ENCODE measurements at places on chromosomes 4 and X.

GRCh38 chr4:172692701-172693100 lies 475.9 kb upstream of the GALNT7 start:
- DNase-seq = no peak

DNA sequence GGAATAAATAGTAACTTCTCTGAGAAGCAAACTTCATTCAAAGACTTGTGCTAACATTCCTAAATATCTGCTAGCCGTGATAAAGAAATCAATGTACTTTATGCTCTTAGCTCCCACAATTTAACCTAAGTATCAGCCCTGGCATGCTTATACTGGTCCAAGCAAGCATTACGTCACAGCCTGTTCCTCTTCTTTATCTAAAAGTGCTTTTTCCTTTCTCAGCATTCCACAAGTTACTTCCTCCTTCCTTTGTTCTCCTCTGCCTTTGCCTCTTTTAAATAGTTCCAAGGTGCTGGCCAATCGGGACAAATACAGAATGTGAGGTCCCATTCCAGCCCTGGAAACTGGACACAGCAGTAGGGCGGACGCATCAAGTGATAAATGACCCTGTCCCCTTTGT lies 249.6 kb downstream of the DHRSX start:
- no peak for DNase-seq

DNA sequence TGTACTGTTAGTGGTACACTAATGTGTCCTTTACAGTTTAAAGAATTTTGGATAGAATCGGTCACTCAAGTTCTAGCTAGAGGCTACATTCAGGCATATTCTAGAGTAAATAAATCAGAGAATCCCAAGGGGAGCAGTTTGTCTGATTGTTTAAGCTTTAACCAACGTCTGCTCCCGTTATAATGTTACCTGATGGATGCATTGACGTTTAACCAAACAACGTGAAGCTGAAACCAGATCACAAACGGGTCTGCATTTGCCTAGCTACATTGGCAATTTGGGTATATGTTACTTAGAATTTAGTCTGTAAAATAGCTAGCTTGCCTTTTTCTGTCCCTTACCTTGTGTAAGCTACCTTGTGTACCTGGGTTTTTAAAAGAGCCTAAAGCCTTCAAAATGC lies 1.6 kb downstream of the PI4K2B start:
- DNase-seq = no peak

- DNase-seq = peak; percentile 54
These were observed 47.8 kb downstream of the APLN start for GRCh38 chrX:129606918-129607317.

DNA sequence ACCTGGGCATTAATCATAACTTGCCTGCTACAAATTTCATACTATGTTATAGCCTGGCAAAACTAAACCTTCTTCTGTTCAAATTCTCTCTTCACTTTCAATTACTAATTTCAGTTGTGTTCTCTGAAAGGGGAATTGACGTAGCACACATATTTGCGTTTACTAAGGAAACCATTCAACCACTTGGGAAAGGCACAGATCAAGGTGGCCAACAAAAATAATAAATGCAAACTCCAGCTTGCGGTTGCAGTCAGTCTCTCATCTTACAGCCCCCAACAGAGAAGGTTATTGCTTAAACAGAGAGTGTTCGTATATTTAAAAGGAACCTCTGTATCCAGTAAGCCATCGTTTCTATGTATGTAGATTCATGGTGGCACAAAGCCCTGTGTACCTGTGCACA lies 4.0 kb downstream of the SRPX start:
- DNase-seq = no peak

- no peak for DNase-seq
These were observed 45.7 kb downstream of the GYG2 start for GRCh38 chrX:2874222-2875135.

DNA sequence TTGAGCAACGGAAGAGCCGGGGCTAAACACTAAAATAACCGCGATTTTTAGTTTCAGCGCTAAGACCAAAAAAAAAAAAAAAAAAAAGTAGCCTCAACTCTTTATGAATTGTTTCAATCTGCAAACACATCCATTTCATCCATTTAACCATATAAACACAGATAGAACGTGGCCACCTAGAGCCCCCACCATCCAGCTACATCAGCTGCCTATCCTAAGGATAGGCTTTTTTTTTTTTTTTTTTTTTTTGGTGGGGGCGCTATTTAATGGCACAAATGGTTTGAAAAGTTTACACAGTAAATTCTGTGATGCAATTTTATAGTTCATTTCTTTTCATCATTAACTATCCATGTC lies 492 bp upstream of the HDAC8 start:
- no peak for DNase-seq

GRCh38 chr4:157444014-157444413 lies 223.5 kb downstream of the GRIA2 start:
- DNase-seq = no peak

DNA sequence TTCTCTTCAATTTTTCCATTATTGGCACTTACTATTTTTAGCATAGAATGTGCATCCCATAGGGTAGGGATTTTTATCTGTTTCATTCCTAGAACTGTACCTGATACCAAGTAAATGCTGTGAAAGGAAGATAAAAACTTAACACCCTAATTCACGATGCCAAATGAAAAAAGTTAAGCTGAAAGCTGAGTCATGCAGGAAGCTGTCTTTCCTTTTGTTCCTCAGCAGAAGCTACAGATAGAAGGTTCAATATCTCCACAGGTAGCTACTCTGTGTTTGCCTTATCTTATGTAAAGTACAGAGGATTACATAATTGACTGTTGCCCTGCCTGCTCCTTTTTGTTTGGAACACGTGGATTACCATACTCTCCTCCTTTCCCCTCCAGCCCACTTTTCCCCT lies 77.0 kb downstream of the LRP2BP start:
- no peak for DNase-seq

GRCh38 chr4:18934197-18934596 lies 912.6 kb upstream of the LCORL start:
- DNase-seq = no peak

GRCh38 chr4:5887361-5888221 lies 5.3 kb downstream of the CRMP1 start:
- no peak for DNase-seq

GRCh38 chrX:49661881-49662280 lies 33.9 kb downstream of the PAGE1 start:
- DNase-seq = no peak

- no peak for DNase-seq
These were observed 50.9 kb upstream of the PRDX4 start for GRCh38 chrX:23616361-23616760.

DNA sequence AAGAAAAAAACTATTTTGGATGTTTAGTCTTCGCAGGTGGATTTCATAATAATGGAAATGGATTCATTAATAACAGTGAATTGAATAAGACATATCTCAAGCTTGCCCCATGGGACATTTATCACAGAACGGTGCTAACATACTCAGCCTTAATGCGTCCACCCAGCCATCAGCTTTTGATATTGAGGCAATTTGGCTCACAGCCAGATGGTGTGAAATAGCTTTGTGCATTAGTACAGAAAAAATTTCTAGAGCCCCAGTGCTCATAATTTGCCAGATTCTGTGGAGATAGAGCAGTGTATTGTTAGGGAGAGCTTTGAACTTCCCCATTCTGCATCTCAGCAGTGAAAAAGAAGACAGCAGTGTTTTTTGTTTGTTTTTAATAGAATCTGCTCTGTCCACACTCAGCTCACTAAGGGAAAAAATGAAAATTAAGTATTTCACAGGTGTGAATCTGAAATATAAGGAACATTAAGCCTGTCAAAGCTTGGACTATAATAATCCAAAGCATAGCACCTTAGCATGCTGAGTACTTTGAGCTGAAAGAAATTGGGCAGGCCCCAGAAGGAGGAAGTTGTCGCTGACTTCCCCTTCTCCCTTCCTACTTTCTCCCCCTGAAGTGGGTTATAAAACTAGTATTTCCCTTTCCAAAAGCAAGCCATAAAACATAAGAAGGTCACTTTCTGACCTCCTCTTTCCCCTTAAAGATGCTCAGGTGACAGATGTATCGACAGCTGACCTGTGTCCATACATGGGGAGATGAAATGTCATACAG lies 295.8 kb downstream of the MAGEB5 start:
- DNase-seq = no peak

GRCh38 chr4:111999801-112000200 lies 145.5 kb upstream of the FAM241A start:
- no peak for DNase-seq

- no peak for DNase-seq
These were observed 1338.0 kb downstream of the FSTL5 start for GRCh38 chr4:160825644-160826338.

- DNase-seq = no peak
These were observed 340.0 kb upstream of the GALNTL6 start for GRCh38 chr4:171473155-171473554.

Measured in activated naive CD4-positive, alpha-beta T cell treated with Interleukin-2 at 50 U/mL for 16 hours (primary cell).